ENCODE measurements at places on chromosomes 7 and 10.

- no peak for DNase-seq
These were observed 49.2 kb downstream of the LGI1 start for GRCh38 chr10:93806903-93807302.

GRCh38 chr7:54839575-54840213 lies 80.7 kb upstream of the SEC61G start:
- DNase-seq = no peak

DNA sequence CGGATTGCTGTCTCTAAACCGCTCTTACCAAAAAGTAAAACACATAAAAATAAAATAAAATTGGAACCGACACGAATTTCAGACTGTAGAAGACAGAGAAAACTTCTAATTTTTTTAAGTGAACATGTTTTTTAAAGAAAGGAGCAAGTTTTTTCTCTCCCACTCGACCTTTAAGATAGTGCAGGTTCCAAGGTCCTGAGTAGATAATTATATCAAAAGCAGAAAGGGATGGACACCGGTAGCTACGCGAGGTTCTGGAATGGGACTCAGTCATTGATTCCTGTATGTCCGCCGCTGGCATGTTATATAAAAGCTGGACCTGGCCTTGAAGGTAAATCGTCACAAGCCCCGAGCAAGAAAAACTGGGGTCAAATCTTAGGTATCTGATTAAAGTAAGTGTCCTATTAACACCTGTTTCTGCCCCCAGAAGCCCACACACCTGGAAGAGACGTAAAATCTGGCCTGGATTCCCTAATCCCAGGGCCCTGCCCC lies 462 bp upstream of the CISD1 start:
- no peak for DNase-seq

- DNase-seq = no peak
These were observed 3.6 kb upstream of the HOXA11 start for GRCh38 chr7:27188386-27189294.

GRCh38 chr7:151060416-151061212 lies 1.2 kb downstream of the SLC4A2 start:
- DNase-seq = no peak

GRCh38 chr7:151889406-151890354 lies 12.8 kb upstream of the PRKAG2 start:
- no peak for DNase-seq

- no peak for DNase-seq
These were observed 50.9 kb downstream of the DOCK1 start for GRCh38 chr10:126955934-126956711.

Data from GM10248 (cell line).